GM10248 (cell line): ENCODE measurements at places on chromosomes 11 and 22.

DNA sequence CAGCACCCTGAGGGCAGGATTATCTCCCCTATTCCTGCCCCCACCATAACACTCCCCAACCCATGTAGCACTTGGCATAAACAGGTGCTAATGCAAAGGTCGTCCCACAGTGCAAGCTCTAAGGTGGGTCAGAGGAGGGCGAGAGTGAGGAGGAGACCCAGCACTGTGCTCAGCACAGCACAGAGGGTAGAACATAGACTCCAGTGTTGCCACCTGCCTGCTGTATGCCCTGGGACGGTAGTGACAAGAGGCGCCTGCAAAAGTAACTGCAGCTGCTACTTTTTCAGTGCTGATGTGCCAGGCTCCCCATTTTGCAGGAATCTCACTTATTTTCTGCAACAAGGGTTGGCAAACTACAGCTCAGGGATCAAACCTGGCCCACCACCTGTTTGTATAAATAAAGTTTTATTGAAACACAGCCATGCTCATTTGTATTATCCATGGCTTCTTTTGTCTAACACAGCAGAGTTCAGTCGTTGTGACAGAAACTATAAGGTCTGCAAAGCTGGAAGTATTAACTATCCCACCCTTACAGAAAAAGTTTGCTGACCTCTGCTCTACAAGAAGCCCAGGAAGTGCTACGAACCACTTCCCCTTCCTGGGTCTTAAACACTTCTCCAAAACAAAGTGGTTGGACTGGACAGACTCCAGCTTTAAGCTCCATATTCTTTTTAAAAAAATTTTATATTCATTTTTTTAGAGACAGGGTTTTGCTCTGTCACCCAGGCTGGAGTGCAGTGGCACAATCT is 16.9 kb upstream of the CDC42BPG start:
- DNase-seq: no peak

- no peak for DNase-seq
Measured at GRCh38 chr11:21144531-21144930, 475.1 kb downstream of the NELL1 start.

GRCh38 chr11:57649826-57650738 is at the start of gene YPEL4:
Gene YPEL4, minus strand, starts transcription at chr11:57649912. Its CDS starts 2,805 bp downstream, at chr11:57647107.
- peak; percentile 59 for DNase-seq

- no peak for DNase-seq
Measured at GRCh38 chr11:127709960-127710359, 709.4 kb upstream of the KIRREL3 start.

GRCh38 chr11:6681949-6682348 is 1.2 kb downstream of the MRPL17 start:
- no peak for DNase-seq

DNA sequence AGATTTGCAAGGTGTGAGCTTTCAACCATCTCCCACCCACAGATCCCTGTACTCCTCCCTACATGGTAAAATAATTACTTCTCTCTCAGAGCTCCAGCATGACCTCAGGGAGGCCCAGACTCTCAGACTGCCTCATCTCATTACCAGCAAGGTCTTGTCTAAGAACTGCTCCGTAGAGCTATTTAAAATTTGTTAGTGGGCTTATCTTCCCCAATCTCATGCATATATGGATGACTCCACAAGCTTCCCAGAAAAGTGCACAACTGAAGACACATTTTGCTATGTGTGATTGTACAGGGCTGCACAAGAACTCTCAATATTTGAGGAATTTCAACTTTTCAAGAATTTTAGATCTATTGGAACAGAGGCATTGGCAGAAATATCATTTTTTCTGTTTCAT is 230.3 kb downstream of the CSNK2A3 start:
- DNase-seq: no peak

GRCh38 chr11:13227676-13228255 is 49.8 kb upstream of the BMAL1 start:
- DNase-seq: no peak
